ENCODE measurements at places on chromosomes 7 and 10. TPM values are rescaled to one million over a fixed set of nuclear protein-coding genes. Genes with fewer than 3 reads are reported as not detected.

DNA sequence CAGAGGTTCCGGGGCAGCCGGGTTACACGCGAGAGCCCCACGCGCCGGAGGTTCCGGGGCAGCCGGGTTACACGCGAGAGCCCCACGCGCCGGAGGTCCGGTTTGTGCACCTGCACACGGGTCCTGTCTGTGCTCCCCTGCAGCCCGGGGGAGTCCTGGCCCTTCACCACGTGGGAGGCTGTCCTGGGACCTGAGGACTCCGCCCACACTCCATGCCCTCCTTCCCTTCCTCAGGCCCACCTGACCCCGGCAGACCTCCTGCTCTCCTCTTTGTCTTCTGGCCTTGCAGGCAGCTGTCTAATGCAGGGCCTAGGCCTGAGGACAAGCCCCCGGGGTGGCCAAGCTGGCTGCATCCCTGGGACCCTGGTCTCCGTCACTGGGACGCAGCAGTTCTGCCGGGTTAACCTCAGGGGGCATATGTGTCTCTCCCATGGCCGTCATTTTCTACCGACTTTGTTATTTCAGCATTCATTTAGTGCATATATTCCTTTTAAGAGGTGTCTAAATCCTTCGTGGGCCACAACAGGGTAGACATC lies 374.6 kb downstream of the DNAJB6 start:
- DNase-seq: no peak

- DNase-seq: no peak
Measured at GRCh38 chr7:93622036-93623033, 47.8 kb upstream of the CALCR start.

DNA sequence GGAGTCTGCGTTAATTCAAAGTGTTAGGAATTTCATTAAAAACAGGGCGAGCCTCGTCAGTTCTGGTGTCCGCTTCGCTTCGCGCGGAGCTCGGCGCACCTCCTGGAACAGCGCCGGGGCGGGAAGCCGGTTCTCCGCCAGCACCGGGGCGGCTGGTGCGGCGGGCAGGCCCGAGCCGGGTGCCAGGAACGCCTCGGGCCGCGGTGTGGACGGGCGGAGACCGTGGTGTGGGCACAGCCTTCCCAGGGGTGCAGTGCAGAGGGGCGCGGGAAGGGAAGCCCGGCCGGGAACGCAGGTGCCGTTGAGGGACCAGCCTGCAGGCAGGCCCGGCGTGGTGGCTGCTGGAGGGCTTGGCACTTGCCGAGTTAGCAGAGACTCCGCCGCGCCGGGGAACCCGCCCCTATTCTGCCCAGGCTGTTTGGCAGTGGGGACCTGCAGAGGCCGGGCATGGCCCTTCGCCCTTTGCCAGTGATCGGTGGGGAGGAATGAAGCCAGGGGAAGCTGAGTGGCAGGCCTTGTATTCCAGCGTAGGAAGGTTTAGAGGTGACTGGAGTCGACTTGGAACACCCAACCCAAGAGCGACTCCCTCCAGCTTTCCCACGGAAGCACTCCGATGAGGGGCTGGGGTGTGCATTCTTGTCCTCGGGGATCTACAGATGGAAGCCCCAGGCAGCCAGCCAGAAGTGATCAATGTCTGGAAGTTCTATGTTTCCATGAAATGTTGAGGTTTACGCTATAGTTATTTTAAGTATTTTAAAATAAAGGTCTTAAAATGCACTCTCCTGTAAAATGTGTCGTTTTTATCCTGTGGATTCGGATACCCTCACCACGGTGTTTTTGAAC lies 945 bp upstream of the RHEB start:
- peak; percentile 79 for DNase-seq

GRCh38 chr7:8177109-8177933 lies 84.6 kb downstream of the ICA1 start:
- no peak for DNase-seq

- no peak for DNase-seq
Measured at GRCh38 chr7:79149831-79150230, 303.6 kb downstream of the MAGI2 start.

DNA sequence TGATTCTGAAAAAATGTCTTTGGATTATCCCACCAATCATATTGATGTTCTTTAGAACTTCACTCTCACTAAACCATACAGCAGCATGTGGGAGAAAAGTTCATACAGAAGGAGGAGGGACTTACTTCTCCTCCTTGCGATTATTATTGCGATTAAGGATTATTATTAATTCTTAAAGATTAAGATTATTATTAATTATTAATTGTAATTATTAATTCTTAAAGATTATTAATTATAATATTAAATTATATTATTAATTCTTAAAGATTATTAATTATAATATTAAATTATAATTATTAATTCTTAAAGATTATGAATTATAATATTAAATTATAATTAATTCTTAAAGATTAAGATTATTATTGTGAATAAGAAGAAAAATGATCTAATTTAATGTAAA lies 80.5 kb downstream of the MACC1 start:
- no peak for DNase-seq

The LHFPL3 gene
- total RNA-seq: not detected

The ASIC3 gene
- total RNA-seq: 0.53 TPM

DNA sequence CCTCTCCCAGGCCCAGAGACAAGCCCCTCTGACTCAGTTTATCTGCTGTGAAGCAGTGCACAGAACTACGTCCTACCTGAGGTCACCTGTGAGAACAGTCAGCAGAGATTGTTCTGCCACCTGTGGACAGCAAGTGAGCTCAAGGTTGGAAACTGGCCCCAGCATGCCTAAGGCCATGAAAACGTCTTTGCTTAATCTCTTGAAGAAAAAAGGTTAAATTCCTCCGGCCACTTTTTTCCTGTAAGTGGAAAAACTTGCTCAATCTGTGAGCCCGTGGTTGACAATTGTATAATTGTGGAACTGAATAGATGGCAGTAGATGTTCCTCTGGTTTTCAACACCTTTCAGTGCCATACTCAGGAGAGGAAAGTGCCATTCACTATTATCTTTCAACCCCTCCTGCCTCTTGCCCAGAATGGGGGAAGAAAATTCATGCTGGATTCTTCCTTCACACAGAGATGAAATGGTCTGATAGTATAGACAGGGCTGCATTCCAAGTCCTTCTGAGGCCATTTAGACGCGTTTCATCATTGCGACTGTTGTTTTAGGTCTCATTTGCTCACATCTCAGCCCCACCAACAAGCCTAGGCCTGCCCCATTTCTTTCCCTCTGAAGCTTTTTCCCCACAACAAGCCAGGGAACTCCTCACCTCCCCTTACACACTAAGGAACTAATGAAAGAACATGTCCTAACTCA lies 292.9 kb downstream of the FZD1 start:
- no peak for DNase-seq

GRCh38 chr10:10394933-10395658 lies 622.6 kb upstream of the CELF2 start:
- DNase-seq: no peak

The SPAM1 gene
- not detected for total RNA-seq

Data from right lobe of liver (tissue), 6 donors.